Activated naive CD8-positive, alpha-beta T cell treated with anti-CD3 and anti-CD28 coated beads, Interleukin-2, amount 10 ng/mL, durations not matched to agents 7 days and 5 days (primary cell): ENCODE measurements at places on chromosomes 1 and 21.

- no peak for DNase-seq
These were observed 2.5 kb downstream of the CGN start for GRCh38 chr1:151513626-151514121.

DNA sequence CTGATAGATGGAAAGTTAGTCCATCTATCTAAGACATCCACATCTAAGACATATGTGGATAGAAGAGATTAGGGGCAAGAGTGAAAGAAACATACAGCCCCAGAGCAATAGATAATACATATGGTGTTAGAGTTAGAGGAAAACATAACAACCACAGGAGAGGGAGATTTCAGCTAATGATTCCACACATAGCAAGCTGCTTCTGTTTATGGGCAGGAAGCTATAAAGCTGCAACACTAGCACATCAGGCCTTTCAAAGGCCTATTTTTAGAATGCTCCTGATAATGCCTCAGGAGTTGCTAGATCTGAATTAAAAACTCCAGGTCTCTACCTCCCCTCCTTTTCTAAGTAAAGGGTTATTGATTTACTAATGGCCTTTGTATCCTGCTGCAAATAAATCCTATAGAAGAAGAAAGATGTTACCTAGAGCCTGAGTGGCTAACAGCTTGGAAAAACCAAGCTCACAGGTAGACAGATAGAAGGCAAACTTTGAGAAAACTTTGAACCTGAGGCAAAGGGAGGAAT lies 36.1 kb downstream of the BRINP2 start:
- DNase-seq = no peak

GRCh38 chr1:234893725-234894630 lies 234.7 kb downstream of the TOMM20 start:
- no peak for DNase-seq

GRCh38 chr1:6399294-6399693 lies 5.7 kb upstream of the ACOT7 start:
- DNase-seq = no peak

DNA sequence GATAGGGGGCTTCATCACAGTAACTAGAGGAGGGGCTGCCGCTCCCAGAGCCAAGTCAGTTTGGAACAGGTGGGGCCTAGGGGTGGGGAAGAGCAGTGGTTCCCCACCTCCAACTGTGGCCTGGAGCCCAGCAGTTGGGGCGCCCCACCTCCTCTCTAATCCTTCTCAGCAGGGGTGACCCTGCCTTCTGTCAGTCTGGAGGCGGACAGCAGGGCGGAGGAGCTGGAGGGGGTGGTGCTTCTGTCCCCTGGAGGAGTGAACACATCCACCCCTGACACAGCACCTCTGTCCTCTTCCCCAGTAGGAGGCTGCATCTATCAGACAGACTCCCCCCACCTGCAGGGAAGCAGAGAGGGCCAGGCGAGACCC lies 73.8 kb downstream of the MRPL37 start:
- no peak for DNase-seq

DNA sequence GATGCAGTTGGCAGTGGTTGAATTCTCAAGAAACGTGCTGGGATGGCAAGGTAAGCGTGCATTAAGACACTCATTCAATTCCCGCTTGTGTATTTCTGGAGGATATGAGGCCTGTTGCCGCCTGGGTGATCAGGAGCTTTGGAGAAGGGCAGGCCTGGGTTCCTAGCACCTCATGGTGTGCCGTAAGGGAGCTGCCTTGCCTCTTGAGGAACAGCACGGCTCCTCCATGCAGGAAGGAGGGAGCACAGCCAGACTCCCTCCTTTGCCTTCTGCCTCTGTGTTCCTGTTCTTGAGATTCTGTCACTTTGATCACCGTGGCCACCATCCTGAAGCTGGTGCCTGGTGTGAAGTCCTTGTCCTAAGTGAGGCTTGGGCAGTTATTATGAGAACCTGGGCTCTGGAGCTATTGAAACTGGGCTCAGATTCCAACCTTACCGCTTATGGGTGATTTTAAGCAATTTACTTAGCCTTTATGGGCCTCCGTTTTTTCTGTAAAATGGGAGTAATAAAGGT lies 18.3 kb downstream of the SLFNL1 start:
- DNase-seq = no peak

DNA sequence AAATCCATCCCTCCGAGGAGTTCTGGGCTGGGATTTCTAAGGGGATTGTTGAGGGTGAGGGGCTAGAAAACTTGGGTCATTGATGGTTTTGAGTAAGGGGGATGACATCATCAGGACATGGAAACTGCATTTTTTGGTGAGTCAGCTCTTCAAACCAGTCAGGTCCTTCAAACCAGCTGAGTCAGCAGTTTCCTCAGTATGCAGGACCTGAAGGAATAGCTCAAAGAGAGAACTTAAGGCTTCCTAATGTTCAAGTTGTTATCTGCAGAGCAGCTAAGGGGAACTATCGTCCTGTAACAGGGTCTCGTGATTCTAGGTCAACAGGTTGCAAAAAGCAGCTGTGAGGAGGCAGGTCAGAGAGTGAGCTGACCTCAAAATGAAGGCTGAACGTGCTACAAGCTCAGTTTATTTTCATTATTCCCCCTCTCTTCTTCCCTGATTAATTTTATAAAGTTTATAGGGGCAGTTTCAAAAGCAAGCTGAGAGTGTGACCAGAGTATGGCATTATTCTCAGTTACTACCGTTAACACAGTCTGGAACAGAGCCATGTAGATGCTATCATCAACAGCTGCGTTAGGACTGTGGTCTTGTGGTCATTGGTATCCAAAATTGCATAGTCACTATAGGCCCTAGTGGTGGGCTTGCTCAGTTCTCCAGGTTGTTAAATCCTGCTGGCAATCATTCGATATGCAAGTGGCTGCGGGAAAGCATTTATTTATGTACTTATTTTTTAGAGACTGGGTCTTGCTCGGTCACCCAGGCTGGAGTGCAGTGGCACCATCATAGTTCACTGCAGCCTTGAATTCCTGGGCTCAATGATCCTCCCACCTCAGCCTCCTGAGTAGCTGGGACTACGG lies 10.7 kb upstream of the SDC3 start:
- DNase-seq = peak; percentile 2

GRCh38 chr1:83954166-83954823 lies 44.6 kb downstream of the TTLL7 start:
- no peak for DNase-seq
